ENCODE measurements at places on chromosomes 2 and 18.

- DNase-seq, result no peak
Measured at GRCh38 chr2:36392571-36393255, 37.1 kb downstream of the CRIM1 start.

GRCh38 chr2:27566628-27567027 lies 16.2 kb upstream of the ZNF512 start:
- no peak for DNase-seq

- DNase-seq, result no peak
Measured at GRCh38 chr2:118423776-118424175, 335.5 kb downstream of the INSIG2 start.

- DNase-seq, result no peak
Measured at GRCh38 chr2:120842456-120843439, 107.1 kb downstream of the GLI2 start.

GRCh38 chr18:54906331-54907185 lies 52.7 kb downstream of the CCDC68 start:
- DNase-seq, result no peak

DNA sequence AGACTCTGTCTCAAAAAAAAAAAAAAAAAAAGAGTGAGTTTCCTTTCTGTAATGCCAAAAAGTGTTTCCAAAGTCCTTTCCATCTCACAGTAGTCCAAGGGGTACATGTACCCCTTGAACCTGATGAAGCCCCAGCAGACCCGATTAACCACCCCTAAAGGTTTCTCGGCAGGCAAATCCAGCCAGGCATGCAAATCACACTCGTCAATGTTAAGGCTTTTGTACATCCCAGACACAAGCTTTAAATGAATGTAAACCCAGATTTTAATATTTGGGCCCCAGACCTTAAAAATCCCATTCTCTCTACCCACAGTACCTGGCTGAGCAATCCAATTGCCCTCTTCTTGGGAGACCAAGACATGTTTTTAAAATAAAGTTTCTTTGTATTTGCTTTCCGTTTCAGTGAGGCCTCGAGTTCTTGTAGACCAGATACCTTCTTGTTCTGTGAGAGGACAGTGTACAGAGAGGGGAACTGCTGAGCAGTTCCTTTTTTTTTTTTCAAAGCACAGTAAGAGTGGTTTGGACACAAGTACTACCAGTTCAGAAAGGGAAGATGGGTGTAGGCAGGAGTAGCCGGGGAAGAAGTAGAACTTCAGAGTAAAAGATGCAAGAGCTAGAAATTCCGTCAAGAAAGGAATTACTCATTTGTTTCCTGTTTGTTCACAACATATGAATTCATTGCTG lies at the start of gene NLRC4:
Gene NLRC4, minus strand, starts transcription at position 465 of the 684 bp plus-strand sequence. CDS start 8,111 bp downstream, outside the sequence.
- DNase-seq, result no peak

GRCh38 chr2:216147172-216148131 lies 38.3 kb downstream of the XRCC5 start:
- no peak for DNase-seq

DNA sequence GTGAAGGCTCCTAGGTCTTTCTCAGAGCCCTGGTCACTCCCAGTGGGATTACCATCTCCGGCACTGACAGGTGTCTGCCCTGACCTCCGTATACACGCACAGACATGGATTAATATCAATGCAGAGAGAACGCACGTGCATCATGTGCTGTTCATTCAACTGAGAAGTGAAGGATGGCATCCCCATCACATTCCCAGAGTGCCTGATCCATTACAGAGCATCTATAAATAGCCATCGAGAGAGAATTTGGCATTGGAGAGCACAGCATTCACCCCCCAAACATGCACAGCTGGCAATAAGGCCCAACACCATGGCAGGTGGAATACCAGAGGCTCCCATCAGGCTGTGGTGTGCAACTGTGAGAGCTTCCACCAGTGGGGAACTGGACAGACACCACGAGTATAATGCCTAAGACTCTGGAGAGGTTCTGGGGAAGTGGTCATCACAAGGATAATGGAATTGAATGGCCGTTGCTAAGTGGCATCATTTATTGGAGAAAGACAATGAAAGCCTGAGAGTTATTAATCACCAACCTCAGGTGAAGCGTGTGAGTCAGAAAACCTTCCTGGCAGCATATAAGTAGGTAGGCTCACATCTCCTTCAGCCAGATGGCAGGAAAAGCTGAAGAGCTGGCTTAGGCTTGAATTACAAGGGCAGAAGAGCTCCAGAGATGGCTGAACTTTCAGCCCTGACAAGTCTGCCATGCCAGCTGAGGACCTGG lies 244.5 kb upstream of the ID2 start:
- no peak for DNase-seq

GRCh38 chr18:50457639-50458038 lies 82.8 kb downstream of the SKA1 start:
- no peak for DNase-seq

- DNase-seq, result no peak
Measured at GRCh38 chr2:7264791-7265190, 347.6 kb downstream of the RNF144A start.

DNA sequence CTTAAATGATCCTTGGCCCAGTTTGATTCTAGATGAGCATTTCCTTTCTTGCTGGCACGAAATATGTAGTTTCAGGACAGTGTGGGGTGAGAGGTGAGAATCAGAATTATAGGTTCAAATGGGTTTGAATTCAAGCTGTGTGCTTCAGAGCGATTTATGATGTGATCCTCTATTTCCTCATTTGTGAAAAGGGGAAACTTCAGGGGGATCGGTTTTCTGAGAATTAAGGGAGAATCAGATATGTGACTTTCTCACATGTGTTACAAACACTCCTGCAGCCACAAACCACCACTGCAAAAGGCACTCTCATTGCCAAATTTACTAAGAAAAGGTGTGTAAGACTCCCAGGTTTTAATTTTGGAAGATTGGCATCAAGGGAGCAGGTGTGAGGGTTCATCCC lies 24.4 kb downstream of the HK2 start:
- no peak for DNase-seq

DNA sequence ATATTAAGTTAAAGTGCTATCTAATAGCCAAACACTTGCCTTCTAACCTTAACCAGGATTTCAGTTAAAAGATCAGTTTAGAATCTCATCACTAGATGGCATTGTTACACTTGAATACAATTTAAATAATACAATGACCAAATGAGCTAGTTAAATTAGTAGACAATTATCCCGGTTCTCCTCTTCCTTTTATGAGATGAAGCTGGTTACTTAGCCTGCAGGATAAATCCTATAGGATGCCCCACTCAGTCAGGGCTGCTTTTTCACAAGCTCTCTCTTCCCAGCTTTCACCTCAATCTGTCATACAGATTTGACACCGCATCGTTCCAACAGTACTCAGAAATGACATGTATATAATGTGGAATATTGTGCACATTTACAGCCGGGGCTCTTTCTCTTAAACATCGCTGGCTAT lies 678.8 kb downstream of the KCNJ3 start:
- DNase-seq, result no peak

GRCh38 chr2:241074065-241074818 lies 27.8 kb downstream of the MTERF4 start:
- no peak for DNase-seq

DNA sequence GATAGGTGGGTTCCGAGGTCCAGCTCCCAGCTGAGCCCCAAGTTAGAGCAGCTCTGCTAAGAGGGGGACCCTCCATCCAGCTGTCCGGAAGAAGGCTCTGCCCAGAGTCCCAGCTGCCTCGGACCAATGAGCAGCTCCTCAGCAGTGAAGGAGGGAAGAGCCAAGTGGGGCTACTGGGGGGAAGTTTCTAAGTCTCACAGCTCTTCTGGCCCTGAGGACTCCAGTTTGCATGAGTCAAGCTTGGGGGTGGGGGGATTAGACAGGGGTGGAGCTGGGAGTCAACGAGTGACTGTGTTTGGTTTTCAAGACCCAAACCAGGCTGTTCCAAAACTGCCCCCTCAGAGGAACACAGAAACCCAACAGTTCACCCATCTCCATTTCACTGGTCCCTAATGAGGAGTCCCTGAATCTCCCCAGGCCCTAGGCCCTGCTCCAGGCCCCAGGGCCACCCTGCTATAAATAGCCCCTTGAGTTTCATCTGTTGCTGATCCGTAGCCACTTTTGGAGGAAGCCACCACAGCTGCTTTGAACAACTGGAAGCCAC lies 100.9 kb downstream of the TNS1 start:
- no peak for DNase-seq

DNA sequence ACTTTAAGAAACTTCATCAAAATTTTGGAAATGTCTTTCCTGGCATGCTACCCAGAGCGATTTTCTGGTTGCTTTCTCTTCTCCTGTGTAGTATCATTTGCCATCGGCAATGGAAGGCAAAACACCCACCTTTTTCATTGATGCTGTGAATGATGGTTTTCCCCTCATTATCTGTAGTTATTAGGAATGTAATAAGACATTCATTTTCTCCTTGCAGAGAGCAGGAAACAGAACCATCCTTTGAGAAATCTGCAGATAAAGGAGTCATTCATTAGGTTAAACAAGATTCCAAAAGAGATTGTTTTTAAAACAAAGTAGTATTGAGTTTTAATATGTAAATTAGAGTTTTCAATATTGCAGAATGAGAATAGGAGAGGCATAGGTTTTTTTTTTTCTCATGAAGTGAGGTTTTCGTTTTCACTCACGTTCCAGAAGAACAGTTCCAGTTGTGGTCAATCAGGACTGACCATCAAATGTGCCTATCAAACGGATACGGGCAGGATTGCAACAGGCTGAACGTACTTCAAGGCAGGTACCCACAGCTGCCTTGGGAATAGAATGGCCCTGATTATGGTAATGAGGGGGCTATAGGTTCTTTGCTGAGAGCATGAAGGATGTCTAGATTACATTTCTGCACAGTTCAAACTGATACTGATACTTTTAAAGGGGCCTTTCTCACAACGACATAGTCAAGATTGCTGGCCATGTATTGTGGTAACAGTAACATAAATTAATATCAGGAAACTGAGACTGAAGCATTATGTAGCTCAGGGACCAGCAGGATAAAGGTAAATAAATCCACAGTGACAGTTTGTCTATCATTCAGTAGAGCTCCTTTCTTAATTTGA lies 49.8 kb upstream of the PLA2R1 start:
- no peak for DNase-seq

DNA sequence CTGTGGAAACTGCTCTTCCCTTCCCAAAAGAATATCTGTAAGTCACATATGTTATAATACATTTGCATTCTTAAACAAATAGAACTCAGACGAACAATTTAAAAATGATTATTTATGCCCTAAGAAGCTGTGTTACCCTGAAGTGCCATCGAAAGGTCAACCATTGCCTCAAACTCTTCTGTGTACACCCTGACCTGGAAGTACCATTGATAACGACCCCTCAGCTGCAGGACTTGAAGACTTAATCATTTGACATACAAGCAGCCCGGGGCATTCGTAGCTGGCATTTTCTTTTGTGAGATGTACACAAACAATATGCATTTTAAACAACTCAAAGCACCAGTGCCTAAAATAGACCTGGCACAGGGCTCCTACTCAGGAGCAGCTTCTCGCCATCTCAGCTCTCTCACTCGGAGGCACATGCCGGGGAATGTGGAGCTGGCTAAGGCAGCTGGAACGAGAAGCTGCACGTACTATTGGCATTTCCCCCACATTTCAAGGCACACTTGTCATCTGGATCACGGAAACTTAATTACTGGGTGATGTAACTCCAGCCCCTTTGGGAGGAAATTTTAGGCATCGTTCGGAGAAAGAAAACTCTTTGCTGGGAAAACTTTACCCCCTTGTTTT lies 170.0 kb upstream of the GALNT5 start:
- DNase-seq, result no peak

GRCh38 chr2:204535764-204536163 lies 9.5 kb upstream of the PARD3B start:
- no peak for DNase-seq

- no peak for DNase-seq
Measured at GRCh38 chr2:16722677-16723076, 57.0 kb upstream of the CYRIA start.

GRCh38 chr2:189022492-189022891 lies 48.3 kb downstream of the COL3A1 start:
- no peak for DNase-seq

GRCh38 chr2:45130736-45131135 lies 121.5 kb upstream of the SIX2 start:
- DNase-seq, result no peak

GRCh38 chr2:204152616-204153015 lies 216.1 kb downstream of the ICOS start:
- DNase-seq, result no peak

DNA sequence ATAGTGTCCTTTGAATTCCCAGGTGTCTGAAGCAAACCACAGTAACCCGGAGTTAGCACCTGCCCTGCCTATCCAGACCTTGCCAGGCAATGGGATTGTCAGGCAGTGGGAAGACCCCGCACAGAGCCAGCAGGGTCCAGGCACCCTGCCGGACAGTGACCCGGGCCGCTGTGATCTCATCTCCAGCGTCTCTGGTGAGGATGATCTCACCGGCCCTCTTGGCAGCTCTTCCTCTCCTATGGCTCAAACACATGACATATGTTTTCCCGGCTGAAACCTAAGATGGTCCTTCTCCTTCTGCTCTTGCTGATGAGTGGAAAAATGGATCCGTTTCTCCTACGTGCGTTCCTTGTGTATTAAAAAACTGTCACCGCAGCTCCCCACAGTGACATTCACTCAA lies 75.1 kb downstream of the ACOXL start:
- DNase-seq, result no peak

DNA sequence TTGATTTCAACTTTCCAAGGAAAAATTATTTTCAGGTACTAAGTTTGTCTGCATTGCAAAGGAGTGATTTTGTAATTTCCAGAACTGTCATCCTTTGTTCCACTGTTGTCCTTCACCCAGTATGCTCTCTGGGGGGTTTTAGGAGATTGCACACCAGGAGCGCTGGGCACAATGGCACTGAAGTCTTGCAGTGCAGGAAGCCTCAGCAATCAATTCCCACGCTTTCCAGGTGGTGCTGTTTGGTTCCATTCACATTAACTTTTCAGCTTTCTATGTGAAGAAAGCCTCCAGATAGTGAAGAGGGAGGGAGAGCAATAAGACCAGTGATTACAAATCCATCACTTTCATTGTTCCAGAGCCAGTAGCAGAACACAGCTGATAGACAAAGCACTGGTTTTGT lies 344.0 kb upstream of the VWC2L start:
- DNase-seq, result no peak

GRCh38 chr2:38146907-38147307 lies 71.0 kb upstream of the CYP1B1 start:
- DNase-seq, result no peak

DNA sequence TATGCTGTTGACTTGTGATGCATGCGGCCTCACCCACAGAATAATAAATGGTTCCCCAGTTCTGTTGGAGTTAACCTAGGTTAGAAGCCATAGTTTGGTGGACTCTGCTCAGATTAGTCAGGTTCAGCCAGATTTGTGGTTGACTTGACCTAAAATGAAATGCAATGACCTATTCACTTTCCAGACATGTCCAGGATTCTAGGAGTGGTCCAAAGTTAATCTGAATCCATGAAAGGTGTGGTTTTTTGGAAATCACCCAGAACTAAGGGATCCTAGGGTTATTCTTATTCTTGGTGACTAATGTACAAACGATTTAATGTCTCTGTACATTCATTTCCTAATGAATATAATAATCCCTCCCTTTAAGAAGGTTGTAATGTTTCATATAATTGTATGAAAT lies 88.9 kb upstream of the RBBP8 start:
- no peak for DNase-seq

- no peak for DNase-seq
Measured at GRCh38 chr2:242030226-242030575, 160.7 kb downstream of the RTP5 start.

Data from stimulated activated CD4-positive, alpha-beta T cell treated with anti-CD3 and anti-CD28 coated beads, TNF-alpha, amount 100 ng/mL, for 24 hours (primary cell).